ENCODE measurements at places on chromosomes 1 and 21.
A peak's percentile ranks its signal among the peaks of the same experiment; 100 is the strongest.

DNA sequence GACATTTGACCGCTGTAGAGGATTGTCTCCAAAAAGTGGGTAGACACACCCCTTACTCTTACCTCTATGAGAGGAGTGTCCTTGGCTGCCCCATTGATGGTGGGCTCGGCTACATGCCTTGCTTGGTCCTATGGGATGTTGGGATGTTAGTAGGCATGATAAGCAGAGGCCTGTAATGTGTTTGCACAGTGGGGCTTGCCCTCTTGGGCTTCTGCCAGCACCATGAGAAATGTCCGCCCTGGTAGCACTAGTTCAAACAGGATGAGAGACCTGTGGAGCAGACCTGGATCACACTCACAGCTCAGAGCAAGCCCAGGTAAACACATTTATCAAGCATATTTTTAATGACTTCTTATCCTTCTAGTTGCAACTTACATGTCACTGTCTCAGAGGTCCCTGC is 54.2 kb downstream of the SH3GLB1 start:
- no peak for DNase-seq

- DNase-seq: no peak
These were observed 177.2 kb upstream of the RUNX1 start for GRCh38 chr21:35226328-35226727.

DNA sequence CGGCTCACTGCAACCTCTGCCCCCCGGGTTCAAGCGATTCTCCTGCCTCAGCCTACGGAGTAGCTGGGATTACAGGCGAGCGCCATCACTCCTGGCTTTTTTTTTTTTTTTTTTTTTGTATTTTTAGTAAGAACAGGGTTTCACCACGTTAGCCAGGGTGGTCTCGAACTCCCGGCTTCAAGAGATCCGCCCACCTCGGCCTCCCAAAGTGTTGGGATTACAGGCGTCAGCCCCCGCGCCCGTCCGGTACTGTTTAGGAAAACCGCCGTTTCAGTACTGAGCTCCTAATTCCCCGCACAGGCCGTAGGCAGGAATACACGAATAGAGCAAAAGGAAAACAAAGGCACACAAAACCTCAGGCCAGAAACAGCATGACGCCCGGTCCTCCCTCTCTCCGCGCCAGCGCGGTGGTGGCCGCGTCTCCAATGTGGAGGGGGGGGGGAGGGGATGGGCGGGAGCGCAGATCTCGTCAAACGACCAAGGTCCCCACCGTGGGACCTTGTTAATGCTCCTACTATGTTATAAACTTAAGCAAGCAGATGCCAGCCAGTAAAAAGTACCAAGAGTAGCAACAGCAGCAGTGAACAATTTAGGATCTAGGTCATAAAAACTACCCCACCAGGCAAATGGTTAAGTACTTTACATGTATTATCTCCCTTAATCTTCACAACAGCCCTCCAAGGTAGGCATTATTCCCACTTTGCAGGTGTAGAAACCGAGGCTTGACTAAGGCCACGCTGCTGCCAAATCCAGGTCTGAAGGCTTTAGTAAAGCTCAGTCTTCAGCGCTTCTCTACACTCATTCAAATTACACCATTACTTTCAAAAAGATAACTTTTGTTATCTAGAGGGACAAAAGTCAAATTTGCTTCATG is 648 bp upstream of the ADAR start:
- DNase-seq: peak; percentile 14

DNA sequence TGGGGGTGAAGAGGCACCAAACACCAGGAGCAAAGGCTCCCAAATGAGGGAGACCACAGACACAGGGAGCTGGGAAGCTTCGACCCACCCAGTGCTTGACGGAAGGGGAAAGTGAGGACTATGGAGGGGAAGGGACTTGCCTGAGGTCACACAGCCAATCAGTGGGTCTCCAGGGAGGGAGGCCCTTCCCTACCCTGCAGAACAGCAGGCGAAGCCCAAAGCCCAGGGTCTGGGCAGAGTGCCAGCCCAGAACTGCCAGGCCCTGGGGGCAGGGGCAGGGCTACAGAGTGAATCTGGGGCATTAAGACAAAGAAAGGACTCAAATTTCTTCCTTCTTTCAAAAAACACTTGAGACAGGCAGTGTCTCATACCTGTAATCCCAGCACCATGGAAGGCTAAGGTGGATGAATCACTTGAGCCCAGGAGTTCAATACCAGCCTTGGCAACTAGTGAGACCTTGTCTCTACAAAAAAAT is 45.5 kb upstream of the ECE1 start:
- no peak for DNase-seq

- no peak for DNase-seq
These were observed 103.9 kb upstream of the DUSP10 start for GRCh38 chr1:221845650-221846371.

DNA sequence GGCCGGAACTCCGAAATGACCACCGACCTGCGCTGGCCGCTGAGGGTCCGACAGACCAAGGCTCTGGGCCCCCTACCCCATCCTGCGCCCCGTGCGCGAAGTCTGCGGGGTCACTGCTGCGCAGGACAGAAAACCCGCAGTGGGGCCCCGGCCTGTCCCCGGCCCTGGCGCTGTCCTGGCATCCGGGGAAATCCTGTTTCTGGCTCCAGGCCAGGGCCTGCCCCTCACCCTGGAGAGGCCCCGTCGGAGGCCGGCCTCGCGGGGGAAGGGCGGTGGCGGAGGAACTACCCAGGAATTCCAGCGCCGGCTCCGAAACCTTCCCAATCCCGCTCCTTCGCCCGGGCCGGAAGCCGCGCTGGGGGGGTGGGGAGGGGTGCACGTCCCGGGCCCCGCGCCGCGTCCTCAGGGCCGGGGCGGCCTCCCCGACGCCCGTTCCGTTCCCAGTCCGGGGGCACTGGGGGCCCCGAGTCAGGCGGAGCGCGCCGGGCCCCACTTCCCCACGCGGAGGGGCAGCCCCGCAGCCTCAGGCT is 77.0 kb downstream of the MORN1 start:
- no peak for DNase-seq

DNA sequence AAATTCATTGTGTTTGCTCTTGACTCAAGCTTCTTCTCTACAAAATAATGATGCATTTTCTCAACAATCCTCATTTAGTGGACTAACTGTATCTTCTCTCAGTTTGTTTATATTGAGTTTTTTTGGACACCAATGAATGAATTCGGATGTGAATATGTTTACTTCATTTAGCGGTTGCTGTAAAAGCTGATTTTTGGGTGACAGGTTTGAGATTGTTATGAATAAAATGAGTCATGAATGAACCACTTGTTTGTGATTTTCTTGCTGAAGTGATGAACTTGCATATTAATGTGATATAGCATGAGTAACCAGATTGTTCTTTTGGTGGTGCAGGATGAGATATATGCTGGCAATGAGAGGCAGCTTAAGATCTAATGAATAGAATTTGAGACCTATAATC is 3.1 kb downstream of the DNM3 start:
- no peak for DNase-seq

GRCh38 chr21:43866659-43867331 is 1.8 kb downstream of the AGPAT3 start:
- DNase-seq: peak; percentile 54

Measured in activated T-helper 9 cell treated with anti-CD3 and anti-CD28 coated beads, Interleukin-2, amount 50 U/mL, for 16 hours (primary cell).